ENCODE measurements at places on chromosomes 6 and 20. TPM values are rescaled to one million over a fixed set of nuclear protein-coding genes. Genes with fewer than 3 reads are reported as not detected.

EPPIN gene
- 6.3 TPM for total RNA-seq

RIPOR3 gene
- 1.9 TPM for total RNA-seq

DNA sequence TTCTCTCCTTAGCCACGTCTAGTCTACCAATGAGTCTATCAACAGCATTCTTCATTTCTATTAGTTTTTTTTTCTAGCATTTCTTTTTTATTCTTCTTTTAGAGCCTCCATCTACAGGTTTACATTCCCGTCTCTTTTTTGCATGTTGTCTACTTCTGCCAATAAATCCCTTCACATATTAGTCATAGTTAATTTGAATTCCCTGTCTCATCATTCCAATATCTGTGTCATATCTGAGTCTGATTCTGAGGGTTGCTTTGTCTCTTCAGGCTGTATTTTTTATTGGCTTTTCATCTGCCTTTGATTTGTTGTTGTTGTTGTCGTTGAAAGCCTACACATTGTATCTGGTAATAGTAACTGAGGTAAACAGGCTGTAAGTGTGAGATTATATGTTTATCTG lies 104.6 kb downstream of the HMGCLL1 start:
- no peak for DNase-seq

DNA sequence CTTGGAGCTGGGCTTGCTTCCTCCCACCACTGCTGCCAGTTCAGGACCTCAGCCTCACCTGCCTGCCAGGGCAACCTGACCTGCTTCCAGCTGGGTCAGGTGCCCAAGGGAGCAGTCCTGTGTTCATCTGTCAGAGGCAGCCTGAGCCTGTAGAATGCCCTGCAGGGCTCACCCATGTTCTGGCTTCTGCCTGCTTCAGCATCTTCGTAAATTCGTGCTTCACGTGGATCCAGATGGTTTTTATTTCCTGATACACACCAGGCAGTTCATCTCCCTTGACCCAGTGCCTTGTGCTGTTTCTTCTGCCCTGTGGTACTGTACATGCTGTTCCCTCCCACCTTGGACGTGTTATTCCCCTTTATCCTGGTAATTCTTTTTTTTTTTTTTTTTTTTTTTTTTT lies 50.2 kb downstream of the ARID1B start:
- DNase-seq: no peak
